ENCODE measurements at places on chromosomes 1 and 21.

DNA sequence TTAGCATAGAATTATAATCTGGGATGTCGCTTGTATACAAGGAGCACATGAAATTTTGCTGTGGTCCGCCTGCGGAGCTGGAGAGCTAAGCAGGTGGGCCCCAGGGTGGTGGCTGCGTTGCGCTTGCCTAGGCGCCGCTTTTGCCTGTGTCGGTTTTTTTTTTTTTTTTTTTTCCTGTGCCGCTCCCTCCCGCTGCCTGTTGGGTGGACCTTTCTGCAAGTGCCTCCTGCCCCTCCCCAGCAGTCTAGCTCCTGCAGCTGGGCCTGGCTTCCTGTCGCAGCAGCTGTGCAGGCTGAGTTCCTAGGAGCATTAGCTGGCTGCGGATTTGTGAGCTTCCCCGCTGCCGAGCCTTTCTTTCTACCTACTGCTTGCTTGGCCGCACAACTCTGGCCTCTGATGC lies 20.6 kb downstream of the PYHIN1 start:
- no peak for DNase-seq

GRCh38 chr1:50155541-50155940 lies 46.8 kb downstream of the ELAVL4 start:
- no peak for DNase-seq

DNA sequence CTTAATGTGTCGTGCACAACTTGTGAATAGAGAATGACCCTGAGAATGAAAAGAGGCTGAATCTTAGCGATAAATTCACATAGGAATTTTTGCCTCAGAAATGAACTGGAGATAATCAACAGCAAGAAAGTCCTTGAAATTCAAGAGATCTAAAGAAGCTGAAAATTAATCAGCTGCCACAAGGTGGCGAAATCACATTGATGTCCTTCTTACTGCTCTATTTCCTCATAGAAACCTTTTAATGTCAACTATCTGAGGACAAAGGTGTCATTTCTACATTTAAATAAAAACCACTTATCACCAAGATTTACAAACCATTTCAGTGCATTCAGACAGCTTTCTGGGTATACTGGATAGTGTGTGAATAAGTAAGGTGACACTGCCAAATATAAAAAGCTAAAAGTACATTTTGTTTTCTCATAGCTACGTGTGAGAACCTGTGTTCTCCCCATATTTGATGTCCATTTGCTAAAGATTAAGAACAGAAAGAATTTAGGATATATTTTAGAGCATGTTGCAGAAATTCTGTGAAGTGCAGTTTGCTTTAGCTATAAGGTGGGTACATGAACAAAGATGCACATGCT lies 485.3 kb upstream of the PTBP2 start:
- DNase-seq = peak; percentile 65

GRCh38 chr1:31562707-31563360 lies 13.5 kb upstream of the TINAGL1 start:
- DNase-seq = no peak

- DNase-seq = no peak
Observed at GRCh38 chr1:165525708-165526107, 18.1 kb upstream of the LRRC52 start.

DNA sequence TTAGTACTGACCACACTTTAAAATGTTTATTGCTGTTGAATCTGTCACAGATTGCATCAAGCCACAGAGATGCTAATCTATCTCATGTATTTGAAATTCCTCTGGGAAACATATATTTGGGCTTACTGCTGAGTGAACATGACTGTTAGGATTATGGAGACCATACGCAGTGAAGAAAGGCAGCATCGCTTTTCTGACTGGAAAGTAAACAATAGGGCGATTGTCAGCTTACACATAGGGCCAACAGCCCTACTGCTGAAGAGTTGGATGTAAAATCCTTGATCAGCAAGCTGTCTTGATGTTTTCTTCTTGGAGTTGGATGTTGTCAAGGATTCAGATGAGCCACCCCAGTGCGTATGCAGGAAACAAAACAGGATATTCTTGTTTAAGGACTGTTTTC lies 368.7 kb upstream of the ADGRL2 start:
- peak; percentile 18 for DNase-seq

DNA sequence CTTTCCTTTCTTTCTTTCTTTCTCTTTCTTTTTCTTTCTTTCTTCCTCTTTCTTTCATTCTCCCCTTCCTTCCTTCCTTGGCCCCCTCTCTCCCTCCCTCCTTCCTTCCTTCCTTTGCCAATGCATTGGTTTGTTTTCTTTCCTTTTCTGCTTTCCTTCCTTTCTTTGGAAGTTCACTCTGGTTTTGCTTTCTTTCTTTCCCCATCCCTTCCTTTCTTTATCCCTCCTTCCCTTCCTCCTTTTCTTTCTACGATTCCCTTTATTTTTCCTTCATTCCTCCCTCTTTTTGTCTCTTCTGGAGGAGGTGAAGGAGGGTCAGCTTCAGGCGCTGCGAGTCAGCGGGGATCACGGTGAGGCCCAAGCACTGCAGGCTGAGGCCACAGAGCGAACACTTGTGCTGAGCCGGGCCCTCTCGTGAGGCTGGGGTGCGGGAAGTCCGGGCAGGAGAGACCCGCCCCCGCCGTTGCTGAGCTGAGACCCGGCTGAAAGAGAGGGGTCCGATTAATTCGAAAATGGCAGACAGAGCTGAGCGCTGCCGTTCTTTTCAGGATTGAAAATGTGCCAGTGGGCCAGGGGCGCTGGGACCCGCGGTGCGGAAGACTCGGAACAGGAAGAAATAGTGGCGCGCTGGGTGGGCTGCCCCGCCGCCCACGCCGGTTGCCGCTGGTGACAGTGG lies 1.5 kb downstream of the SIM2 start:
- DNase-seq = no peak

DNA sequence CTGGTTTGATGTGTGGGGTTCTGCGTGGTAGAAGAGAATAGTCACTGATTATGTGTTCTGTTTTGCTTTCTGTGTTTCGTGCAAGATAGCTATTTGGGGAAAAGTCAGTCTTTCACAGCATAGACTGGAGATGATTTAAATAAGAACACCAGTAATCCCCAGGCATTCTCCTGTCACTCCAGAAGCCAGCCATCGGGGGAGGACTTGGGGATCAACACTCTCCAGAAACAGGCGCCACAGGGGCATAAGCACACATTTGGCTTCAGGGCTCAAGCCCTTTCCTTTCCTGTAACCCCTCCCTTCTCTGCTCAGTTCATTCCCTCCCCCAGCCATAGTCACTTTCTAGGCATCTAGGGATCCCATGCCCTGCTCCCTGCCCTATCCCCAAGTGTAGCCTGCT lies 97.3 kb upstream of the BEND5 start:
- DNase-seq = peak; percentile 27
